Fibroblast of mammary gland (primary cell): ENCODE measurements at places on chromosomes 4 and X.
A peak's percentile ranks its signal among the peaks of the same experiment; 100 is the strongest.

- no peak for DNase-seq
Measured at GRCh38 chrX:109036624-109037023, 300.3 kb upstream of the IRS4 start.

- DNase-seq = no peak
Measured at GRCh38 chrX:6909396-6909795, 238.1 kb upstream of the STS start.

DNA sequence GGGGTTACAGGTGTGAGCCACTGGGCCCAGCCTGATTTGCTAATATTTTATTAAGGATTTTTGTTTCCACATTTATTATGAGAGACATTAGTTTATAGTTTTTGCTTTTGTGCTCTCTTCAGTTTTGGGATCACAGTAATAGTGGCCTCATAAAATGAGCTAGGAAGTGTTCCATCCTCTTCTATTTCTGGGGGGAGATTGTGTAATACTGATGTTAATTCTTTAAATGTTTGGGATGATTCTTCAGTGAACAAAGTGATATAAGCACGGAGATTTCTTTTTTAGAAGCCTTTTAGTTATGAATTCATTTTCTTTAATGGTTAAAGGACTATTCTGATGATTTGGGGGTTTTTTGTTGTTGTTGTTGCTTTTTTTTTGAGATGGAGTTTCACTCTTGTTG is 41.3 kb downstream of the RBMX start:
- DNase-seq = no peak

GRCh38 chr4:165058666-165059065 is 5.0 kb downstream of the TRIM75 start:
- no peak for DNase-seq

DNA sequence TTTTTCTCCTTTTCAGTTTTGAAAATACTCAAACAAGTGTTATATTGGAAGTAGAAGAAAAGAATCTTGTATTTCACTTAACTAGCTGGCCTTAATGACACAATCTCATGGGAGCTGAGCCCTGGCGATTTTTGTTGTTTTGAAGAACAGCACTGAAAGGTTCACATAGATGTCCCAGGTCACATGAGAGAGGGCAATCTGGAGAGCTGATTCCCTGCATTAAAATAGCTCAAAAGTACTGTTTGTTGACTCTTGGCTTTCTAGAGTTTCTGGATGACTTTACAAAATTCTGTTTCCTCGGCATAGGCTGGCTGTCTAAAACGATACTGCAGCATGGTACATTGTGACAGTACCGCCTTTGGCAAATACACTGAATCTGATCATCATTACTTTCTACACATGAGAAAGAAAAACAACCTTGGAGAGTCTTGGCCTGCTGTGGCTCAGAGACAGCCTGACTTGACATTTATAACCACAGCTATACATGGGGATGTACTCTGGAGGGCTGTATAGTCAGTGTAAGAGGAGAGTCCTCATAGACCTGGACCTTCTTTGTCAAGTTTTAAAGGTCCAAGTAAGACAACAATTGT is 119.8 kb upstream of the PDLIM3 start:
- DNase-seq = no peak

DNA sequence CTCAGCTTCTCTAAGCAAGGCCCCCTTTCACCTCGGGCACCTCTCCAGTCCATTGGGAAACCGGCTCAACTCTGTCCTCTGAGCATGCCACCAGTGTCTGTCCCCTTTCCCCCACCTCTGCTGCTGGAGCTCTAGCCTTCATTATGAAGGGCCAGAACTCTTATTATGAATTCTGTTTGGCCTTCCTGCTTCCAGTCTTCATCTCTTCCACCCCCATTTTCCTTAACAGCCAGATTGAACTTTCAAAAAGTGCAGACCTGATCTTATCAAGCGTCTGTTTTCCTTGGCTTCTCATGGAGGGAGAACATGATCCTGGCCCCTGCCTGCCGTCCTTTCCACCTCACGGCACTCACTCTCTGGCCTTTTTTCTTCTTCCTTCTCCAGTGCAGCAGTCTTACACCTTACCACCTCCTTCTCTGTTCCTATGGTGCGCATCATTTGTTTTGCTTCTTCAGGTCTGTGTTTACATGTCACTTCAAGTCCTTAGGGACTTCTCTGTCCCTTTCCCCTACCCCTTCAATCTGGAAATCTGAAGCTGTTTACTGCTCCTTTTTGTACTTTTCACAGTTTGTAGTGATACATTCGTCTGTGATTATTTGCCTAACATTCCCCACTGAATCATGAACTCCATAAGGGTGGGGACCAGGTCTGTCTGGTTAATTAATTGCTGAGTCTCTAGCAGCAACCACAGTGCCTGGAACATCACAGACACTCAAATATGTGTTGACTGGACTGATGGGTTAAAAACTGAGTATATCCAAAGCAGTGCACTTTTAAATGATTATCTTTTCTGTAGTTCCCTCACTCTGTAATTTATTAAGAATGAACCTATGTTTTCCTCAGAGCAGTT is 55.8 kb downstream of the FNIP2 start:
- DNase-seq = peak; percentile 47

DNA sequence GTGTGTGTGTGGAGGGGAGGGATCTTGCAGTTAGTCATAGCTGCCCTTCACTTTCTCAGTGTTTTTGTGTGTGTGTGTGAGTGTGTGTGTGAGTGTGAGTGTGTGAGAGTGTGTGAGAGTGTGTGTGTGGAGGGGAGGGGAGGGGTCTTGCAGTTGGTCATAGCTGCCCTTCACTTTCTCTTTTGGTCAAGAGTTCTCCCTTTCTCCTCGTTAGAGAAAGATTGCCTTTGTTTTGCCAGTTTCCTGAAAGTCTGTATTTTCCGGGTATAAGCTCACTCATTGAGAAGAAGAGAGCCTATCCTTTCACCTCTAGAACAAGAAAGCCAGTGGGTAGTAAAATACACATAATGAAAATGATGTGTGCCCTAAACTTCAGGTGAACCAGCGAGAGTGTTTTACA is 75.2 kb upstream of the ENPP6 start:
- DNase-seq = no peak

DNA sequence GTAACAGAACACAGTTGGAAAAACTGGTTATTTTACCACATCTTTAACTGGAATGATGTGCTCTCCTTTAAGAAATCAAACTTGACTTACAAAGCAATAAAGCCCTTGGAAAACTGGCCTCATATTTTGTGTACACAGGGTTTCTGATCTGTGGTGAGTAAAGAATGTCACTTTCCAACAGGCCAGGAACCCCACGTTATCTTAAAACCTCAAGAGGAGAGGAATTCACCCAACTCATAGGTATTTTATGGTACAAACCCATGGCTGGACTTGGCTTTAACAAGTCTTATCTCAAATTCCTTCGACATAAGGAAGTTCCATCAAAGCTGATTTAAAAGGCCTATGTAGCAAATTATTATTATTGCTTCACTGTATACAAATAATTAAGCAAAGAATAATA is 1735.1 kb downstream of the PCDH7 start:
- DNase-seq = no peak

GRCh38 chrX:96752781-96753180 is 68.1 kb downstream of the DIAPH2 start:
- no peak for DNase-seq

DNA sequence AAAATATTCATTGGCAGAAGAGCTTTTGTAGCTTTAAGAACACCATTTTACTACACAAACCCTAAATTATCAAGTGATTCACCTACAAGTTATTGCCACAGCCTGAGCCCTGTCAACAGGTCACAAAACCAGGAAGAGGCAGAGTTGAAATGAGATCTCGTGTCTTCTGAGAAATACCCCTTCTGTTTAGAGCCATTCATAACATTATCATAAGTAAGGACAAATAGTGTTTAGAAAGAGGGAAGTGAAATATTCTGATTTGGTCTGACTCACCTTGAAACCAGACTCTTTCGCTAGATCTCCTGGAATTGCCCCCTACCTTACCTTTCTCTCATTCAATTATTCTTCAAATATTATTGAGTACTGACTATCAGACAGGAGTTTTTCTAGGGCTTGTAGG is 5.9 kb downstream of the ETDB start:
- no peak for DNase-seq

GRCh38 chr4:109658871-109659410 is 44.3 kb downstream of the CASP6 start:
- peak; percentile 12 for DNase-seq

DNA sequence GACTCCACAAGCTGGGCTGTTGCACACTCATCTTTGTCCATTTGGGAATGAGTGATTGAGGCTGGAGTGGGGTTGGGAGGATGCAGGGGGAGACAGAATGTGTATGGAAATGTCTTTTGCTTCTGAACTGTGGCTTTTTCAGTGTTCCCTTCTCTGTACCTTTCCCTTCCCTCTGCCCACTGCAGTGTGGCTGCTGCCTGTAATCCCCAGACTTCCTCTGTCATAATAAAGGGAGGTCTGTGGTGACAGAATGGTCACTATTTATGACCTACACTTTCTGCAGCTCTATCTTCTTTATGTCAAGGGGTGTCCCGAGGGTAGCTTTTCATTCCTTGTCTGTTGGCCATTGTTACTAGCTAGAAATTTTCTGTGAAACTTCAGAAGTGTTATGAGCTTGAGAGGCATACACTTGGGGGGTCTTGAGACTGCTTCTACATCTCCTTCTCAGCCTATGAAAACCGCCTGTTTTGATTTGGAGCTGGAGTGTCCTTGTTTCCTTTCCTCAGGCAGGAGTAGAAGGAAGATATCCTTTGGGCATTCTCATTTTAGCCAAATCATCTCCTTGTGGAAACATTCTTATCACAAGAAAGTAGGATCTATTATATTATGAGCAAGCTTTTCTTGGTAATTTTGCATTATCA is 63.0 kb downstream of the ANK2 start:
- no peak for DNase-seq

- peak; percentile 53 for DNase-seq
Measured at GRCh38 chrX:121579016-121579760, 531.8 kb downstream of the GLUD2 start.

DNA sequence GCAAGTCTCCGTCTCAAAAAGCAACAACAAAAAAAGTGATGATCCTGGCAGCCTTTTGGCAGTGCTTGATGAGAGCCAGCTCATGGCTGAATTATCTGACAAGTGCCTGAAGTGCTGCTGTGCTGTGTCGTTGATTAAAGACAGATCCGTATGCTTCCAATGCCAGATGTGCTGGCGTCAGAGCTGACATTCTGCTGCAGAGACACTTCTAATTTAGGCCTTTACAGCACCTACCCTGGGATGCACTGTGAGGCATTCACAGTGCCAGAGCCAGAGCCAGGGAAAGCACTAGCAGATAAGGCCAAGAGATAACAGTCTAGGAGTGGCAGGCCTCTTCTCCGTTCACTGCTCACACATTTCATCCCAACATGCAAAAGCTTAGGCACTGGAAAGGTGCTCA is 995.5 kb downstream of the RAB28 start:
- peak; percentile 0 for DNase-seq

GRCh38 chr4:122583906-122584305 is 37.0 kb downstream of the IL21 start:
- DNase-seq = peak; percentile 72

DNA sequence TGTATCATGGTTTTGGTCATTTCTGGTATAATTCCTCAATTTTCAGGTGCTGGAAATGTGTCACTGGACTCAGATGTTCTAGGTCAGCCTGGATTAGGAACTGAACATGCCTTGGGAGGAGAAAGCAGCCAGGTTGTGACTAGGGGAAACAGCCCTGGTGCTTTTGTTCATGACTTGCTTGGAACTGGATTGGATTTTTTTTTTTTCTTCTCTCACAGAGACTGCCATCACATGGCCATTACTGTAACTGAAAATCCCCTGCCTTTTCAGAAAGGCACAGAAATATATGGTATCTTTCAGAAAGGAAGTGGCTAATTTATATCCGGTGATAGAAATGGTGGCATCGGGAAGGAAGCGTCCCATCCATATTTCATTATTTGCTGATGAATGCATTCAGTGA is 34.6 kb downstream of the SEPTIN11 start:
- peak; percentile 83 for DNase-seq

DNA sequence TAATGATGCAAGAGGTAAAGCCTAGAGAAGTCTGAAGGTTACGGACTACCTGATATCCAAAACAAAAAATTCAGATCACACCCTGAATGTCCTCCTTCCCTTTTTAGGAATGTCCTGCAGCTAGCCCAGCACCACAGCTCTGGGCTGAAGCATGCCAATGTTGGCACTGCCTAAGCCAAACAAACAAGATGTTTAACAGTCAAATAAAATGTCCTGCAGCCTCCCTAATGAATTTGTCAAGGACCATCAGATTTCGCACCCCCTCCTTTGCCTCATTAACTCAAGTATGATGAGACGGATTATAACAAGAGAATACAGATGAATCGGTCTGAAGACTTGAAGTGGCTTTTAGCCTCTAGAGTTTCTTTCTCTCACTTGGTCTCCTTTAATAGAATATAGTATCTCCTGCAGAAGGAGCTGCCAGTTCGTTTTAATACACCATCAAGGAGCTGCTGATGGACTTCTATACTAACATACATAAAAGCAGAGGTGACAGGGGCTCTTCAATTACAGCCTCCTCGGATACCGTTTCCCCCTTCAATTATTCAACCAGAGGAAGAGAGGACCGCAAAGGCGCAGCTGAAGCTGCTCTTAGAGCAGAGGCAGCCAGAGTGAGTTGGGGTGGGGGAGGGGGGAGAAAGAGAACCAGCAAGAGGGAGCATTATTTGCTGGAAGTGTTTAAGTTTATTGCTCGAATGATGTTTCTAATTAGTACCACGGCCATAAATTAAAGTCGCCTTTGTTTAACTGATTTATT is 3.0 kb upstream of the MAB21L2 start:
- DNase-seq = no peak

DNA sequence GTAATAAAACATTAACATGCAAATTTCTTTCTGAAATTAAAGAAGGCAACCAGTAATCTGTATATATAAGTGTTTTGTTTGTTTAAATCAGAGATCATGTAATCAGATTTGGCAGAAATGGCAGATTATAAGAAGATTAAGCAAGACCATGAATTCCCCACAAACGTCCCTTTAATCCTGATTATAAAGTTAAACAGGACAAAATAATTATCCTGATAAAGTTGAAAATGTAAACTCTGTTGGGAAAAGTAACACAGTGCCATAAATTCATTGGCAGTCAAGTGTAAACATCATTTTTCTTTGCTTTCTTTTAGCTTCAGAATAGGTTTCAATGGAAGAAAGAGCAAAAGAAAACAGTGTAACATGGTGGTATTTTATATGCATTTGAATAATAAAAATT is 256.3 kb downstream of the KCNIP4 start:
- DNase-seq = no peak

GRCh38 chr4:52950226-52950625 is 88.1 kb downstream of the RASL11B start:
- no peak for DNase-seq

GRCh38 chr4:84319124-84319523 is 180.0 kb downstream of the NKX6-1 start:
- peak; percentile 66 for DNase-seq

- DNase-seq = peak; percentile 5
Measured at GRCh38 chrX:17192106-17192505, 182.9 kb upstream of the NHS start.

GRCh38 chr4:38582889-38583470 is 81.0 kb upstream of the KLF3 start:
- peak; percentile 12 for DNase-seq
